ENCODE measurements at places on chromosomes 16 and 17.

DNA sequence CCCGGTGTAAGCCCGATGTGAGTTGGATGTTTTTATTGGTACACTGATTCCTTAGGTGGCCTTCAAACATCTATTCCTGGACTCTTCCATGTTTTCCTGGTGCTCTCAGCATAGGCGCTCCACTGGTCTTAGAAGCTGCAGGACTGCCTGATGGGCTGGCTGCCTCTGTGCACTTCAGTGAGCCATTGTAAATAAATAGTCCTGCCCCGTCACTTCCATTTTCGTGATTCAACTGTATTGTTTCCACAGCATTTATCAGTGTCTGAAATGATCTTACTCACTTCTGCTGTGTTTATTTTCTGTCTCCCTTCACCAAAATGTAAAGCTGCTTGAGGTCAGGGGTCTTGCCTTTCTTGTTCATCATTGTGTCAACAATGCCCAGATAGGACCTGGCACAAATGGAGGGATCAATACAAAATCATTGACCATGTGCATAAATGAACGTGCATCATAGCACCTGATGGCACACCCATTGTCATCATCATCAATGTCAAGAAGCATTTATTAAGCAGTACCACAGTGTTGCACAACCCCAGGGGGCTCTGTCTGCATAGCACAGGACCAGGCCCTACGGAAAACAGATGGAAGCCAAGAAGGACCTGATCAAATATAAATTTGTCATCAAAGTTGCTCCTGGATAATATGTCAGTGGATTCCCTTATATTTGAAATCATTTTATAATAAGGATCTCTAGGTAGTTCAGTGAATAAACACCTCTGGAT lies 66.6 kb upstream of the CPHXL start:
- DNase-seq, result no peak

- no peak for DNase-seq
Measured at GRCh38 chr16:17270683-17271109, 200.1 kb downstream of the XYLT1 start.

- no peak for DNase-seq
Measured at GRCh38 chr17:21194703-21195102, 19.3 kb downstream of the TMEM11 start.

DNA sequence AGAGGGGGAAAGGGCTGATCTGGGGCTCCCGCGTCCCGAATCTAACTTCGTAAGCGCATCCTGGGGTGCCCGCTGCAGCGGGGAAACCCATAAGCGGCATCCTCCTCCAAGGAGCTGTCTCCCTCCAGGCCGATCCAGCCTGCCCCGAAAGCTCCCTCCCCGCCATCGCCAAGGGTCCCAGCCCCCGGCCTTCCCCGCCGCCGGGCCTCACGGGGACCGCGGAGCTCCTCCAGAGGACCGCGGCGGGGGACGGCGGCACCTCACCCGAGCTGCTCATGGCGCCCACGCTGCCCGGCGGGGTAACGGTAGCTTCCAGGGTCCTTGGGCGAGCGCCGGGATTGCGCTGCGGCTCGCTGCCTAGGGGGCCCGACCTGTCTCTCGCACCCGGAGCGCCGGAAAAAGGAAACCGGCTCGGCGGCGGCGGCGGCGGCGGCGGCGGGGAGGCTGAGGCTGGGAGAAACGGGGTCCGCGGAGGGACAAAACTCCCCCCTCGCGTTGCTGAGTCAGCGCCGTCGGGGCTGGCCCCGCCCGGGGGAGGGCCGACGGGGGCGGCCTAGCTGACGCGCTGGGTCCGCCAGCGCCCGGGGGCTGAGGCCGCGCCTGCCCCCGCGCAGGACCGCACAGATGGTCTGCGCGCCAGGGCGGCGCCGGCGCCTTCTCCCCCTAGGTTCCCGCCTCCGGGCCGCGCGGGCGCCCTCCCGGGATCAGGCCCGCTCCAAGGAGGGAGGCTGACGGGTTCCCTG lies at the start of gene BLMH:
TSS of gene BLMH (minus strand) at position 402 of the 743 bp plus-strand sequence. CDS start at position 277, 125 bp downstream.
- peak; percentile 72 for DNase-seq

DNA sequence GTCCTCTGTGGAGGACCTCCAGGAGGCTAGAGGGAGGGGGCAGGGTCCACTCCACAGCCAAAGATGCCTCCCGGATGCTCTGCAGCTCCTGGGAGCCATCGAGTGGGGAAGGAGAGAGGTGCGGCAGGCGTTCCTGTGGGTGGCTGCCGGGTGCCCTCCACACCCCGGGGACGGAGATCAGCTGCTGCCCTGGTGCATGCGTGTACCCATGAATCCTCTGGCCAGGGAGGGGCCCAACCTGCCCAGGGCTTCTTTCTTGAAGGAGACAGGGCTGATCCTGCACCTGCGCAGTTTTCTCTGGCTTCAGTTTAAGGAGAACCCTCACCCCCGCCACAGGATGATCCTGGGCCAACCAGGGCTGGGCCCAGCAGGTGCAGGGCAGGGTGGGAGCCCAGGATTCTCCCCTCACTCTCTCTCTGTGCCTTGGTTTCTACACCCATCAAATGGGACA lies 33.5 kb upstream of the DOC2B start:
- no peak for DNase-seq

DNA sequence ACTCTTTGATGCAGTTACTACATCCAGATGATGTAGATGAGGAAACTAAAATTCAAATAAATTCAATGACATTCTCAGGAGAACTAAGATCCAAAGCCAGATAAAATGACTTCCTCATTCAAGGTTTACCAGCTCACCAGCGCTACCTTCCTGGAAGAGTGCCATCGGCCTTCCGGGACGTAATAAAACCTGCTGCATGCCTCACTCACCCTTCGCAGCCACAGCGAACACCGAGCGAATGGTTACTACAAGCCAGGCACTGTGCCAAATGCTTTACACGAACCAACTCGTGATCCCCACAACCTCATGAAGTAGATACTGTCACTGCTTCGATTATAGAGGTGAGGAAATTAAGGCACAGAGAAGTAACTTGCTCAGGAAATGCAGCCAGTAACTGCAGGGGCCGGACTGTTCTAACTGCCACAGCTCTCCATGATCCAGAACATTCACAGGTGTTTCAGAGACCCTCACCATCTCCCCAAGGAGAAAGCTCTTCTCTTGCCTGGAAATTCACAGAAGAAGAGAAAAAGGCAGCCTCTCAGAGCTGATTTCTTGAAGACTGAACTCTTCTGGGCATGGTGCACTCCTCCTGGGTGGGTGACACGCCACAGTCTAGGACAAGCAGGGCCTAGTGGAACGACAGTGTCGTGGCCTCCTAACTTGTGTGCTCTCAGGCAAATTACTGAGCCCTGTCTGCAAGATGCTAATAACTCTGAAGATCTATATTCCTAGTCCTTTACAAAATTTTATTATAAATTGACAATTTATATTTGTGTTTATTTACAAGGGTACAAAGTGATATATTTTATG lies 46.8 kb downstream of the HIC1 start:
- no peak for DNase-seq

GRCh38 chr17:82092628-82092994 lies 5.4 kb downstream of the FASN start:
- no peak for DNase-seq

DNA sequence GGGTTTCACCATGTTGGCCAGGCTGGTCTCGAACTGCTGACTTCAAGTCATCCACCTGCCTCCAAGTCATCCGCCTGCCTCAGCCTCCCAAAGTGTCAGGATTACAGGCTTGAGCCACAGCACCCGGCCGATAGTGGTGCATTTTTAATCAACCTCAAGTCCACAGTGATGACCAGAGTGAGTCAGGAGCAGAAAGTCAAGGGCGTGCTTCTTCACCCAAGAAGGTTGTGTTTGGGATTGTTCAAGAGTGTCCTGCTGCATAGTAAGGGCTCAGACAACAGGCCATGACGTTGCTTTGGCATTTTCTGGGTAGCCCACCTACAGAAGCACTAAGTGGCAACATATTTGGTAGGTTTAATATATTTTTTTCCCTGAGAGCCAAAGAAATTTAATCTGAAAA lies 108.3 kb upstream of the FAM20A start:
- no peak for DNase-seq

- no peak for DNase-seq
Measured at GRCh38 chr17:55348749-55349354, 72.8 kb downstream of the MMD start.

GRCh38 chr16:83669456-83669855 lies 138.3 kb upstream of the HSBP1 start:
- no peak for DNase-seq

DNA sequence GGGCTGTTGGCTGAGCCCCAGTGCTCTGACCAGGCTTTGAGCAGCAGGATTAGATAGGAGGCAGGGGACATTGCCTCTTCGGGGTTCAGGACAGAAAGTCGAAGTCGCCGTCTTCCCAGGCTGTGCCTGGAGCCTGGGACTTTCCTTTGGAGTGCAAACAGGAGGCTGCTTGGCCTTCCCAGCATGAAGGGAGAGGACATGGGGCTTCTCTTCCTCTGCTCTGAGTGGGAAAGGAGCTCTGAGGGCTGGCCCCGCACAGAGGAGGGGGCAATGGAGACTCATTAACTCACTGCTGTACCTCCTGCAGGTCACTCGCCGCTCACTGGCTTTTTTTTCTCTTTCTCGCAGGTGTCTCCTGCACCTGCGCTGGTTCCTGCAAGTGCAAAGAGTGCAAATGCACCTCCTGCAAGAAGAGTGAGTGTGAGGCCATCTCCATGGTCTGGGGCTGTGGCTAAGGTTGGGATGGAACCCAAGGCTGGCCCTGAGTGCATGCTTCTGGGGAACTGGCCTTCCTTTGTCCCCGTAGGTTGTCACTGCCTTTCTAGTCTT lies 642 bp downstream of the MT1F start:
- no peak for DNase-seq

- DNase-seq, result peak; percentile 86
Measured at GRCh38 chr17:2776589-2777241, 19.5 kb upstream of the RAP1GAP2 start.

DNA sequence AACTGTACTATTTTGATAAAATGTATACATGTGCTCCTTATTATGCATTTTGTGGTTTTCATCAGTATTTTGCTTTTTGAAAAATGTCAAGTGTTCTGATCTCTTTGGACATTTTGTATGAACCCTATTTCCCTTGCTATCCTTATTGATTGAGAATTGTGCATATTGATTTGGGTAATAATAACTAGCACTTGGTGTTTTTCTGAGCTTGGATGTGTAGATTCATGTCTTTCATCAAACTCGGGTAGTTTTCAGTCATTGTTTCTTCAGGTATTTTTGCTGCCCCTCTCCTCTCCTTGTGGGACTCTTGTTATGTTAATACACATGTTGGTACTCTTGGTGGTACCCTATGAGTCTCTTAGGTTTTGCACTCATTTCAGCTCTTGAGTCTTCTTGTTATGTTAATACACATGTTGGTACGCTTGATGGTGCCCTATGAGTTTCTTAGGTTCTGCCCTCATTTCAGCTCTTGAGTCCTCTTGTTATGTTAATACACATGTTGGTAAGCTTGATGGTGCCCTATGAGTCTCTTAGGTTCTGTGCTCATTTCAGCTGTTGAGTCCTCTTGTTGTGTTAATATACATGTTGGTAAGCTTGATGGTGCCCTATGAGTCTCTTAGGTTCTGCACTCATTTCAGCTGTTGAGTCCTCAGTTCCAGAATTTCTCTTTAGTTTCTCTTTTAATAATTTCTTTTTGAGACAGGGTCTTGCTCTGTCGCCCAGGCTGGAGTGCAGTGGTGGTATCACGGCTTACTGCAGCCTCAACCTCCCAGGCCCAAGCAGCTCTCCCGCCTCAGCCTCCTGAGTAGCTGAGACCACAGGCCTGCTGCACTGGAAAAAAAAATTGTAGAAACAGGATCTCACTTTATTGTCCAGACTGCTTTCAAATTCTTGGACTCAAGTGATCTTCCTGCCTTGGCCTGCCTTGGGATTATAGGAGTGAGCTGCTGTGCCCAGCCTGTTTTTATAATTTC lies 19.3 kb downstream of the ZNF750 start:
- DNase-seq, result no peak

DNA sequence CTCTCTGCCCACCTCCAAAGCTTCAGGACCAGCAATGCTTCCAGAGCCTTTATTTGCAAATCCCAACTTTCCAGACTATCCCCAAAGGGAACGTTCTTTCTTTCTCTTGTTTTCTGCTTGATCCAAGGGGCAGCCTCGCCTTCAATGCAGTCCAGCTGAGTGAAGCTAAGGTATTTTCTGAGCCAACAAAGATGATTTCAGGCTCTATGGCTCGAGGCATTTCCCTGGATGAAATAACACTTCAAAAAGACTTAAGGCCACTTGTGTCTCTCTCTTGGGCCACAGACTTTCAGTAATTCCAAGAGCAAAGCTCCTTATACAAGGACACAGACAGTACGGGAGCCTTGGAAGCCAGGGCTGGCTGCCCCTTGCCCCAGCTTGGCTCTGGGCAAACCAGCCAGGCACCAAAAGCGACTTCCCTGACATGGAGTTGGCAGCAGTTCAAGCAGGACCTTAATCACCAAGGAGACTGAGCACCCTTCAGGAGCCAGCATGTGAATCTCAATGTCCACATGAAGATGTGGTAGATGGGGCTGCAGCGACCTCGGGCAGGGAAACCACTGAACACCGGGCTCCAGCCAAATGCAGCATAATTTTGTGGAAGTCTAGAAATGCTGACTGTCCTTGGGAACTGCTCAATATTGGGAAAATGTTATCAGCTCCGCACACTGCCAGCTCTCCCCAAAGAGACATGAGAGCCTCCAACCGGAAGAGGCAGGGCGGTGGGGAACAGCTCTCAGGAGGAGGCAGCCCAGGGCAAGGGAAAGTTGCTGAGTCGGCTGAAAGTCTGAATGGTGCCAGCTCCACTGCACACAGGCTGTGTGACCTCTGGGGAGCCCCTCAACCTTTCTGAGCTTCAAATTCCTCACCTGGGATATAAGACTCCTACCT lies 39.0 kb downstream of the TK2 start:
- DNase-seq, result no peak

- DNase-seq, result no peak
Measured at GRCh38 chr17:35936063-35936462, 5.5 kb upstream of the RDM1 start.

DNA sequence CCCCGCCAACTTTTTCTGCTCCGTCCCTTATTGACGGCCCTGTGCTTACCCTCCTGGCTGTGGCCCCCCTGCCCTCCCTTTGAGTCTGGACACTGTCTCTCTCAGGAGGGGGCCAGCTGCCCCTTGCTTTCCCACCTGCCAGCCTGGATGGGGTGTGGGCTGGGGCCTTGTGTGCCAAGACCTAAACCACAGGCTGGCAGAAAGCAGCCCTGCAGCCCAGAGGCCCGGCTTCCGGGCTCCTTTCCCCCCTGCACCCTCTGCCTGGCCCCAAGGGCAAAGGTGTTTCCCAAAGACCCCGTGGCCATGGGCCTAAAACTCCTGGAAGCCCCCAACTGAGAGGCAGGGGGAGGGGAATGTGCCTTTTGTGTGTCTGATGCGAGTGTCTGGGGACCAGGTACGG lies 17.5 kb downstream of the GPT2 start:
- DNase-seq, result no peak

- no peak for DNase-seq
Measured at GRCh38 chr16:87054154-87054553, 263.0 kb downstream of the C16orf95 start.

- DNase-seq, result no peak
Measured at GRCh38 chr17:79914813-79915740, 75.8 kb upstream of the CBX4 start.
